ENCODE measurements at places on chromosomes 12 and 14. TPM values are rescaled to one million over a fixed set of nuclear protein-coding genes. Genes with fewer than 3 reads are reported as not detected.

The CHST11 gene
- total RNA-seq: 27.2 TPM

The AQP2 gene
- not detected for total RNA-seq

The C1RL gene
- total RNA-seq: 16.4 TPM

The ZNF268 gene
- 26.5 TPM for total RNA-seq

The TTC9 gene
- total RNA-seq: 6.4 TPM
